ENCODE measurements at places on chromosomes 16 and 17.

DNA sequence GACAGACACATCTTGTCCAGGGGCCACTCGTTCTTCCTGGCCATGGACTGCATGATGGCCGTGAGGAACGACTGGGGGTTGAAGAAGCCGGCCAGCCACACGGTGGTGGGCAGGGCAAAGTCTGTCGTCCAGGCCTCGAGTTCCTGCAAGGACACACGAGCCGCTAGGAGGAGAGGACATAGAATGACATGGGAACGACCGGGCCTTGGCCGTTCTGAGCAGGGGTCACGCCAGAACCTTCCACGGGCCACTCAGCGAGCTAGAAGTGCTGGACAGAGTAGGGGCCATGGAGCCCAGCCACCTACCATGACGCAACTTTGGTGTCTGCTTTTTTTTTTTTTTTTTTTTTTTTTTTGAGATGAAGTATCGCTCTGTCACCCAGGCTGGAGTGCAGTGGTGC lies 47.0 kb downstream of the PGS1 start:
- no peak for DNase-seq

- no peak for DNase-seq
Observed at GRCh38 chr17:80916246-80916645, 75.4 kb upstream of the CHMP6 start.

GRCh38 chr17:47894498-47895346 lies 1.3 kb upstream of the SP2 start:
- no peak for DNase-seq

- no peak for DNase-seq
Observed at GRCh38 chr17:55598495-55598894, 87.2 kb upstream of the SMIM36 start.

DNA sequence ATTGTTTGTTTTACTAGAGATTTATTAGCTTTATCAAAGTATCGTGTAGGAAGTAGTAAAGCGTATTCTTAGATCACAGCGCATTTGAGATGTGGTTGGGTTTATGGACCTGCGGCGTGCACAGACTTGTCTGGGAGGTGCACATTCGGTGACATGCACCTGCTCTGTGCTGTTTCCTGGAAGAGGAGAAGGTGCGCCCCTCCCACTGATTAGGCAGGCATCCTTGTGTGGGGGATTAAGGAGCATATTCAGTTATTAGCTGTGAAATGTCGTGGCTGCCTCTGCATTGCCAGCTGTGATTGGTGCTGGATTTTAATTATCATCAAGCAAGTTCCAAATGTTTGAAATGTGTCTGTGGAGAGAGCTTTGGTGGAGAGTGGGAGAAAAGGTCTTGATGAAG lies 903.8 kb upstream of the RBFOX1 start:
- no peak for DNase-seq

DNA sequence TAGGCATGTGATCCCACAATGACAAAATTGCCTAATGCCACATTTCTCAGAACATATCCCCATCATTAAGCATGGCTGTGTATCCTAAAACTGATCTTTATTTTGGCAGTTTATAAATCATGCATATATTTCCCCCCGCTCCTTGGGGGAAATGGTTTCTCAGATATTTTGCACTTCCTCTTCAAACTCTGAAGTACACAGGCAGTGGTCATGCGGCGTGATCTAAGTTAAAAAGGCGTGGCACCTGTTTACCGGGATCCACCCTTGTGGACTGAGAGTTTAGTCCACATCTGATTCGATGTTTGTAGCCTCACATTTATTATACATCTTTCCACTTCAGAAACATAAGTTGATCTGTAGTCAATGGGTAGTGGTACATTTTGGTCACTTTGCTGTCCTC lies 51.4 kb downstream of the USP10 start:
- no peak for DNase-seq

DNA sequence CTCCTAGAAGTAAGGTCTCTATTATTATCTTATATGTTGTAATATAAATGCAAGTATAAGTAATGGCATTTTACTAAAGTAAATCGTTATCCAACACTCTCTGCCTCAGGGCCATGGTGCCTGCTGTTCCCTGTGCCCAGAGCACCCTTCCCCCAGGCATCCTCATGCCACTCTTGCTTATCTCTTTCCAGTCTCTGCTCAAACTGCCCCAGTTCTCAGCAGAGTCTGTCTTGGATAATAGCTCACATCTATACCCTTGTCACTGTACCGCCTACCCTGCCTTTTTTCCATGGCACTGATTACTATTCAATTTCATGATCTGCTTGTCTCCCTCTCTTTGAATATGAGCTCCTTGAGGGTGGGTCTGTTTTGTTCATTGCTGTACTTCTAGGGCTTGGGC lies 31.7 kb downstream of the CDH1 start:
- DNase-seq: no peak

DNA sequence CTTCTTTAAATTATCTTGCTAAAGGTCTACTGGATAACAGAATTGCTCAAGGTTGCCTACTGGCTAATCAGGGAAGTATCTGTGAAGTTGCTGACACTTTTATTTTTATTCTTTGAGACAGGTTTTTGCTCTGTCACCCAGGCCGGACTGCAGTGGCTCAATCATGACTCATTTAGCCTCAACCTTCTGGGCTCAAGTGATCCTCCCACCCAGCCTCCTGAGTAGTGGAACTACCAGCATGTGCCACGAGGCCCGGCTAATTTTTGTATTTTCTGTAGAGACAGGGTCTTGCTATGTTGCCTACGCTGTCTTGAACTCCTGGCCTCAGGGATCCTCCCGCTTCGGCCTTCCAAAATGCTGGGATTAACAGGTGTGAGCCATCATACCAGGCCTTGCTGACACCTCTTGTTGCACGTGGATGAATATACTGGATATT lies 43.1 kb downstream of the GLG1 start:
- DNase-seq: peak; percentile 7

DNA sequence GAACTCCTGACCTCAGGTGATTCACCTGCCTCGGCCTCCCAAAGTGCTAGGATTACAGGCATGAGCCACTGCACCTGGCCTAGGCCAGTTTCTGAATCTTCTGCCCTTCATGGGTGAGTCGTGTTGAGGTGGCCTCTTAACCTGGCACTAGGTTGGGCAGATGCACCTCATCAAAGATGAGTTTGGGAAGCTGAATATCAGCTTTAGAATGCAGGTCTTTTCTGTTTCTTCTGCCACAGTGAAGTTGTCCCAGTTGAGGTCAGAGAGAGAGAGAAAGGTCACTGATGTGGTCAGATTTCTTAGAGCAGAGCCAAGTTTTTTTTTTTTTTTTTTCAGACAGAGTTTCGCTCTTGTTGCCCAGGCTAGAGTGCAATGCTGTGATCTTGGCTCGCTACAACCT lies 111.3 kb upstream of the WSCD1 start:
- DNase-seq: no peak

GRCh38 chr16:59878479-59878878 lies 1144.4 kb upstream of the GOT2 start:
- no peak for DNase-seq

GRCh38 chr17:66892246-66892645 lies 57.3 kb downstream of the CACNG5 start:
- no peak for DNase-seq

All from stimulated activated CD4-positive, alpha-beta T cell treated with anti-CD3 and anti-CD28 coated beads, Interleukin-2, amount 100 ng/mL, for 48 hours (primary cell).